ENCODE measurements at places on chromosomes 4 and X. TPM values are rescaled to one million over a fixed set of nuclear protein-coding genes. Genes with fewer than 3 reads are reported as not detected.

DNA sequence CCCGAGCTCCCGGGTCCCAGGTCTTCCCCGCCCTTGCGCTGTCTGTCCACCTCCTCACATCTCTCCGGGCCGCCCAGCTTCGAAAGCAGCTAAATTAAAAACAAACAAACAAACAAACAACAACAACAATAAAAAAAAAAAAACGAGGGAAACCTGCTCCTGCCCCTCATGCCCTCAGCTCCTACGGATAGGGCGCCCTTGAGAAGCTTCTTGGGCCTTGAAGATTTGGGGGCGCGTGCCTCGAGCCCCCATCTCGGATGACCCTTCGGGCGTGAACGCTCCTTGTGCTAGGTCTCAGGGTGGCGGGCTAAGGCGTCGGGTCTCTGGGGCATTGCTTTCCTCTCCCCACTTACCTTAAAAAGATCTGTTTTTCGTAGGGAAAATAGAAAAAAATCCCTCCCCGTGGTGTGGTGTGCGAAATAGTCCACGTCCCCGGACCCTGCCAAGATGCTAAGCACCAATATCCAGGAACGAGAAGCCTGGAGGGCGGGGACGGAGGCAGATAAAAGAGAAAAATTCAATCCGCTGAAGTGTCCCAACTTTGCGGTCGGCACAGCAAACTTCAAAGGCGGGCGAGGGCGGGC is 603 bp downstream of the NDNF start:
- peak overlapping the region; percentile 58 for H3K27ac ChIP-seq
- H3K4me3 ChIP-seq = peak overlapping the region; percentile 84
- peaks cover 40% of the 10 kb centered on the region for H3K27me3 ChIP-seq

DNA sequence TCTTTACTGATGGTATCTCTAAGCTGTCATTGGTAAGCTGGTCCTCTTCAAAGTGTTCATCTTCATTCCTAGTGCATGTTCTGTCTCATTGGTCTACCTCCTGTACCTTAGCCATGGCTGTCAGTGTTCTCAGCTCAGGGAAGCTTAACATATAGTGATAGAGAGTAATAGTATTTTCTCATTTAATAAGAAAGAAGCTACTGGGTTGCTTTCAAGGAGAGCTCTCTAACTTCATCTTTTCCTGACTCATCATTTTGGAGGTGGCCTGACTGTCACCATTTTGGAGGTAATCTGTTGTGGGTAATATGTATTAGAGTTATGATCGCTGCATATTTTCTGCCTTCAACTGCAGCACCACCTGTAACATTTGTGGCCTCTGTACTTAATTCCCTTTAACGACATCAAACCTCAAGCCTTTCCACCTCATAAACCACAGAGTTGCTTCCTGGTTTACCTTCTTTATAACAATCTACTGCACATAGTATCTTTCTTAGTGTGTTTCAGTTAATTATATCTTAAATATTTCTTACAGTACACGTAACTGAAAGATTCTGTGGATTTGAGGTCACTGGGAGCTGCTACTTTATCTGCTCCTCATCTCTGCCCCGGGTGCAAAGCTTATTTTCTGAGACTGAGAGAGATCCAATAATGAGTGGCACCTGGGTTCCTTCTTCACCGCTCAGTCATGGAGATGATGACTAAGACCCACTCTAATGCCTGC is 474.0 kb upstream of the TECRL start:
- H3K4me1 ChIP-seq = no peaks in the 10 kb centered on the region
- no peak overlapping the region for H3K27ac ChIP-seq
- no peak for DNase-seq
- H3K36me3 ChIP-seq = no peaks in the 10 kb centered on the region
- H3K27me3 ChIP-seq = no peaks in the 10 kb centered on the region

Gene GALNTL6
- 2.0 TPM for total RNA-seq

DNA sequence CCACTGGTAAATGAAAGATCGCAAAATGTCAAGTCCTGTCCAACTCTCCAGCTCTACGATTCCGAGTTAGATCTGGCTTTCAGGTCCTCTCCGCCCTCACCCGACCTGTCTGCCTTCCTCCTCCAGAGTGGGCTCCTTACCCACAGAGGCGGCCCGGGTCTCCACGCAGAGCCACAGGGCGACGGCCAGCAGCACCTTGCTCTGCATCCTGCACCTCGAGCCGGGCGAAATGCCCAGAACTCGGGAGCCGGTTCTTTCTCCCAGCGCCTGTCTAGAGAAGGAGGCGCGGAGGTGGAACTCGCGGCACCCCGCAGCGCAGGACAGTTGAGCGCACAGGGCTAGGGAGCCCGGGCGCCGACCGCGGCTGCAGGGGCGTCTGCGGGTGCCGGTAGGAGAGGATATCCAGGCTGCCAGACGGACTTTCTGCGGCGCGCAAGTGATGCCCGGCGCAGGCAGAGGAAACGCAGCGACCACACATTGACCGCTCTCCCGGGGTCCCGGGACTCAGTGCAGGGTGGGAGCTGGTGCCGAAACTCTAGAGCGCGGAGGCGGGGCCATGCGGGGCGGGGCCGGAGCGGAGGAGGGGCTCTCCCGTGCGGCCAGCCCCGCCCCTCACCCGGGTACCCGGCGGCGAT is at the start of gene KDR:
Gene KDR (minus strand): TSS at position 509 of the 635 bp plus-strand sequence. CDS start 302 bp downstream, at position 207.
- DNase-seq = peak; percentile 48
- H3K36me3 ChIP-seq = peaks cover 2% of the 10 kb centered on the region
- peaks cover 45% of the 10 kb centered on the region for H3K4me1 ChIP-seq
- peak within 1 kb of the TSS; percentile 86 for H3K4me3 ChIP-seq

- no peak overlapping the region for H3K27ac ChIP-seq
- no peaks in the 10 kb centered on the region for H3K27me3 ChIP-seq
- no peaks in the 10 kb centered on the region for H3K36me3 ChIP-seq
- H3K4me3 ChIP-seq = no peak overlapping the region
- H3K4me1 ChIP-seq = no peaks in the 10 kb centered on the region
Observed at GRCh38 chr4:171340258-171340657, 472.9 kb upstream of the GALNTL6 start.

Gene CLCN4
- 5.7 TPM for total RNA-seq

DNA sequence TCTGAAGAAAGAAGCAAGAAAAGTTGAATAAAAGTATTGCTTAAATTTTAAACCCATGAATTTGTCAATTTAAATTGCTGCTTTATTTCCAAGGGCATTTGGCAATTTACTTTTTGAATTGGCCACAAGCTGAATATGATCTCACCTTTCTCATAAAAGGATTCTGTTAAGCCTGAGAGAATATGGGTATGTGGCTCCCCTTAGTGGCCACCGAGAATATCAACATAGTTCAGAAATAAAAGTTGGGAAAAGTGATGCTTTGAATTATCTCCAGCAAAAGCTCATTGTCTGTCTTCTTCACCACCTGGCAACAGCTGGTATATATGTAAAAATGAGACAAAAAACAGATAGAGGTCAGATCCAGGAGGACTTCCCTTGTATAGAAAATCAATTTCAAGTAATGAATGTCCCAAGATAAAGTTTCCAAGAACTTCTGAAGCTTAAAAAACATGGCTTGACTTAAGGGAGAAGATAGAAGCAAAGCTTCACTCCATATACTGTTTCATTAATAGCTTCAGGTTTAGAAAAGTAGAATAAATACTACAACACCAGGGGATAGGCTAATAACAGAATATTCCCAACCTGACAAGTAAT is 290.7 kb upstream of the FAM241A start:
- no peak overlapping the region for H3K27ac ChIP-seq
- no peaks in the 10 kb centered on the region for H3K27me3 ChIP-seq
- H3K4me1 ChIP-seq = peaks cover 2% of the 10 kb centered on the region
- DNase-seq = no peak

Gene KIF4A
- 12.2 TPM for total RNA-seq

GRCh38 chr4:182179105-182179504 is 64.1 kb upstream of the TENM3 start:
- H3K36me3 ChIP-seq = no peaks in the 10 kb centered on the region
- no peak for DNase-seq
- no peak overlapping the region for H3K27ac ChIP-seq
- H3K4me1 ChIP-seq = peaks cover 44% of the 10 kb centered on the region
- no peaks in the 10 kb centered on the region for H3K27me3 ChIP-seq

Gene KLHL34
- total RNA-seq = not detected

DNA sequence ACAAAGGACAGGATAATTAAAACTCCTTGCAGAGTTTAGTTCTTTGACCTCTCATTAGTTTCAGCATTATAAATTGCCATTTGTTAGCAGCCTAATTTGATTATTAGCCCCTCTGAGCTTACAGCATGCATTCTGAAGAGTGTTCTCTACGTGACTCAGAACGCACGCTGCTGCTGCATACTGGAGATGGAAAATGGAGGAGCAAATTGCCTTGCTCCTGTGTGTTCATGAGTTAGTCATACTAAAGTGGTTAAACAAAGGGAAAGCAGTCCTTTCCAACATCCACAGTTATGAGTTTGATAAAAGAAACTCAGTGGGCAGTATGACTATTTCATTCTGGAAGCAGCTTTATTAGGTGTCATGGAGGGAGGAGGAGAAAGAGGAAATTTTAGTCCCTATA is 922.5 kb downstream of the RPA4 start:
- no peak overlapping the region for H3K4me3 ChIP-seq
- no peak for DNase-seq
- no peaks in the 10 kb centered on the region for H3K27me3 ChIP-seq
- H3K4me1 ChIP-seq = no peaks in the 10 kb centered on the region

DNA sequence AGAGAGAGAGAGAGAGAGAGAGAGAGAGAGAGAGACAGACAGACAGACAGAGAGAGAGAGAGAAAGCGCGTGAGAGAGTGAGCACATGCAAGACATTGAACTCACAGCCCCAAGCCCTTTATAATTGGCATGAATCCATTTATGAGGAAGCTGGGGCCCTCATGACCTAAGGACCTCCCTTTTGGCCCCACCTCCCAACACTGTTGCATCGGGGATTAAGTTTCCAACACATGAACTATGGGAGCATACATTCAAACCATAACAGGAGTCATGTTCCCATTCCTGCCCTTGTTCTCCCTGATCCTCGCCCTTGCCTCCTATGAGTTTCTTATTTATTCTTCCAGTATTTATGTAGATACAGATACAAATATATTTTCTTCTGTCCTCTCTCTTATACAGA is 269.8 kb upstream of the ARX start:
- no peak for DNase-seq
- no peak overlapping the region for H3K27ac ChIP-seq
- H3K27me3 ChIP-seq = peaks cover 32% of the 10 kb centered on the region
- no peak overlapping the region for H3K4me3 ChIP-seq
- H3K36me3 ChIP-seq = no peaks in the 10 kb centered on the region

Gene ADAMTS3
- total RNA-seq = 10.7 TPM

DNA sequence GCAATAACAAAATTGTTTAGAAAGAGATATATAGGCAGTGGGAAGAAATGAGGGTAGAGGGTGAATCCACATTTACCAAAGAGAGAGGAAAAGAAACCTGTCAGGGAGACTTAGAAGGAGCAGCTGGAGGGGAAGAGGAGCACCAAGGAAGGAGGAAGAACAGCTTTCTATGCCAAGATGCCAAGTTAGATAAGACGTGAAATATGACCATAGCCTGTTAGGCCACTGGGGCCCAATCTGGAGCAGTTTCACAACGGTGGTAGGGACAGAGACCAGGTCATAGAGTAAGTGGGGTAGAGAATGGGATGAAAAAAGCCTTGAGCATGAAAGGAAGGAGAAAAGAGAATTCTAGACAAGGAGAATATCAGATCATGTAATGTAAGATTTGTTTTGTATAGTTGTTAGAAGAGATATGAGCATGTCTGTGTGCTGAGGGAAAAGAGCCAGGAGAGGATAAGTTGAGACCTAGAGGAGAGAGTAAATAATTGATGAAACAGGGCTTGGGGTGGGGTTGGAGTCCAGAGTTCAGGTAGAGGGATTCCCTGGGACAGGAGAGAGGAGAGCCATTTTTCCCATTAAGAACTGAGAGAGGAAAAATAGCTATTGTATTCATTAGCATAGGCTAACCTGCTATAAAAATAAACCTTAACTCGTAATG is 4.4 kb upstream of the SOWAHB start:
- no peak for DNase-seq
- peaks cover 11% of the 10 kb centered on the region for H3K4me1 ChIP-seq
- peaks cover 3% of the 10 kb centered on the region for H3K36me3 ChIP-seq

GRCh38 chr4:145755802-145756201 is 75.9 kb downstream of the C4orf51 start:
- peaks cover 28% of the 10 kb centered on the region for H3K36me3 ChIP-seq
- no peaks in the 10 kb centered on the region for H3K27me3 ChIP-seq
- no peak overlapping the region for H3K4me3 ChIP-seq
- no peak overlapping the region for H3K27ac ChIP-seq
- no peak for DNase-seq

DNA sequence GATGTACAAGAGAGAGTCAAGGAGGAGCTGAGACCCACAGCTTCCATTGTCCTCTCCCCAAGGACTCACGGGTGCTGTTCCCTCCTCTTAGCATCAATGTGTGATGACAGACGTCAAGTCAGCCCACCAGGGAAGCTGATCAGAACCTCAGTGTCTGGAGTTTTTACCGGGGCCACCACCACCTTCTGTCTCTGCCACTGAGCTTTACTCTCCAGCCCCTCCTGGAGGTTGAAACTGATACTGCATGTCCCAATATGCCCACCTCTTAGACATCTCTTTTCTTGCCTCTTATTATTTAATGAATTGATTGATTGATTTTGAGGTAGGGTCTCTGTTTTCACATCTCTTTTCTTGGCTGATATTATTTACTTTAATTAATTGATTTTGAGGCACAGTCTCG is 10.3 kb upstream of the AKAP17A start:
- H3K4me3 ChIP-seq = no peak overlapping the region
- no peaks in the 10 kb centered on the region for H3K4me1 ChIP-seq
- DNase-seq = no peak
- no peak overlapping the region for H3K27ac ChIP-seq

GRCh38 chr4:96593422-96593821 is 753.5 kb downstream of the PDHA2 start:
- no peaks in the 10 kb centered on the region for H3K36me3 ChIP-seq
- DNase-seq = no peak
- no peaks in the 10 kb centered on the region for H3K27me3 ChIP-seq
- peak overlapping the region; percentile 12 for H3K27ac ChIP-seq
- H3K4me3 ChIP-seq = no peak overlapping the region
